ENCODE measurements at places on chromosomes 3 and 15.

- no peak for DNase-seq
Observed at GRCh38 chr15:22916606-22917350, 63.4 kb downstream of the CYFIP1 start.

GRCh38 chr3:55500555-55501330, 13.6 kb upstream of the WNT5A start:
- DNase-seq, result no peak

- no peak for DNase-seq
Observed at GRCh38 chr15:73550190-73550589, 83.0 kb downstream of the NPTN start.

DNA sequence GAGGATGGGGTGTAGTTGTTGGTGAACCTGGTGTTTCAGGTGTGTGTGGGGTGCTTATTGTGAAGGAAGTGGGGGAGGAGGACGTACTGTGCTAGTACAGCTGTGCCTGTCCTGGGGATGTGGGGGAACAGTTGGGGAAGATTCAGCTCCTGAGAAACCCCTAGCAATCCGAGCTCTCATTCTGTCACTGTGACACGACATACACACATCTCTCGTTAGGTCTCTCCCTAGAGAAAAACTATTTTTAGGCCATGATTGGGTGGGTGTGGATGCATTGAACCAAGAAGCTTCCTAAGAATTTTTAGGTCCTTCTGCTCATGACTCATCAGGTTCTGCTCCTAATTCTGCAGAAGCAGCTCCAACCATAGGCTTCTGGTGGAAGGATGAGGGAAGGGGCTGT, 54.3 kb downstream of the SLC30A4 start:
- DNase-seq, result no peak

GRCh38 chr15:66923438-66923881, 141.9 kb upstream of the SMAD3 start:
- peak; percentile 29 for DNase-seq

DNA sequence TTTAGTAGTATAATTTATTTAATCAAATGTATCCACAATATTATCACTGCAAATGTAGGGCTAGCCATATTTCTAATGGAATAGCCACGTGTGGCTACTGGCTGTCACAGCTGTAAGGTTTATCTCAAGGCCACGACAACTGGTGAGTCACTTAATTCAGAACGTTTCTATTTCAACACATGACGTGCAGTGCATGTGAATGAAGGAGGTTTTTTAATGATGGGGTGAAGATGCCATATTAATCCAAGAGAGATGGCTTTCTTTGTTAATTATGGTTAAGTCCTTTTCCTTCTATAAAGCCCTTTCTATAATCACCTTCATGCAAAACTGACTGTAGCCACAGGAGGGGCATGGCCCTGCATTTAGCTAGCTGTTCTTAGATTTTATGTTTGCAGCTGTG, 212.0 kb downstream of the FEZF2 start:
- DNase-seq, result no peak

DNA sequence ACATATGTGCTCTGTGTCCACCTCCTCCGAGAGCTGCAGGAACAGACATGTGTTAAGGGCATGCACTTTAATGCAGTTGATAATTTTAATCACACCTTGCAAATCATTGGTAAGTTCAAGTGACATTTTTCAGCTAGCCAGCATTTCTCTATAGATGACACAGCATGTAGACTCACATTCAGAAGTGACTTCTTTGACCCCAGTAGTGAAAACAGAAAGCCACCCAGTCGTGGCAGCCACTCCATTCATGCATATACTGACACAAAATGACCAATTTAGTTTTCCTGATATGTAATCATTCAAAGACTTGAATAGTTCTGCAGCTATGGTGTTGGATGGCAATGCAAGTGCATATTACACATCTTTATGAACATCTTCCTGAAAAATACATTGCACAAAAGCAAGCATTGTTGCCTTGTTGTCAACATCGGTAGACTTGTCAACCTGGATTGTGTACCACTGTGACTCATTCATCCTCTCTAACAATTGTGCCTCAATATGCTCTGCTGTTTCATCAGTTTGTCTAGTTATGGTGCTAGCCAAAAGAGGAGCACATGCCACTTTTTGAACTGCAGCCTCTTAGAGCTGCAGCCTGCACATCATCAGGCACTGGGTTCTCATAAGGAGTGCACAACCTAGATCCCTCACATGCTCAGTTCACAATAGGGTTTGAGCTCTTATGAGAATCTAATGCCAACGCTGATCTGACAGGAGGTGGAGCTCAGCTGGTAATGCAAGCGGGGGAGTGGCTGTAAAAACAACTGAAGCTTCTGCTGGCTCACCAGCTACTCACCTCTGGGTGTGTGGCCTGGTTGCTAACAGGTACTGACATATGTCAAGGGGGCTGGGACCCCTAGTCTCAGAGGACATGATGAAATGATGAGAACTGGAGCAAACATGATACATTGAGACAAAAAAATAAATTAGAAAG, 622.0 kb downstream of the PYDC2 start:
- no peak for DNase-seq

DNA sequence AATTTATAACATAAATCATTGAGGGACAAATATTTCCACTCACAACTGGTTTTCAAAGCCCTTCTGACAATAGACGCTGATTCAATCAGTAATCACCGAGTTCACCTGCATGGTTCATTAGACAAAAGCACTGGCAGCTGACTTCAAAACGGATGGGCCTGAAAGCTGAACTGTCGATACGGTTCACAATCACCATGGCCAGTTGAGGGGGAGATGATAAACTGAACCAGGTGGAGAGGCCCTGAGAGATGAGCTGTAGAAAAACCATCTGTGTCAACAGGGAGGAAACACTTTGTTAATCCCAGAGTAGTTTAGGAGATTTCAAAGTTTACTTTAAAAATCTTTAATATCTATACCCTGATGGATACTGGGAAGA, 75.0 kb downstream of the PEX5L start:
- no peak for DNase-seq

- DNase-seq, result no peak
Observed at GRCh38 chr15:39239562-39239961, 341.3 kb upstream of the THBS1 start.

DNA sequence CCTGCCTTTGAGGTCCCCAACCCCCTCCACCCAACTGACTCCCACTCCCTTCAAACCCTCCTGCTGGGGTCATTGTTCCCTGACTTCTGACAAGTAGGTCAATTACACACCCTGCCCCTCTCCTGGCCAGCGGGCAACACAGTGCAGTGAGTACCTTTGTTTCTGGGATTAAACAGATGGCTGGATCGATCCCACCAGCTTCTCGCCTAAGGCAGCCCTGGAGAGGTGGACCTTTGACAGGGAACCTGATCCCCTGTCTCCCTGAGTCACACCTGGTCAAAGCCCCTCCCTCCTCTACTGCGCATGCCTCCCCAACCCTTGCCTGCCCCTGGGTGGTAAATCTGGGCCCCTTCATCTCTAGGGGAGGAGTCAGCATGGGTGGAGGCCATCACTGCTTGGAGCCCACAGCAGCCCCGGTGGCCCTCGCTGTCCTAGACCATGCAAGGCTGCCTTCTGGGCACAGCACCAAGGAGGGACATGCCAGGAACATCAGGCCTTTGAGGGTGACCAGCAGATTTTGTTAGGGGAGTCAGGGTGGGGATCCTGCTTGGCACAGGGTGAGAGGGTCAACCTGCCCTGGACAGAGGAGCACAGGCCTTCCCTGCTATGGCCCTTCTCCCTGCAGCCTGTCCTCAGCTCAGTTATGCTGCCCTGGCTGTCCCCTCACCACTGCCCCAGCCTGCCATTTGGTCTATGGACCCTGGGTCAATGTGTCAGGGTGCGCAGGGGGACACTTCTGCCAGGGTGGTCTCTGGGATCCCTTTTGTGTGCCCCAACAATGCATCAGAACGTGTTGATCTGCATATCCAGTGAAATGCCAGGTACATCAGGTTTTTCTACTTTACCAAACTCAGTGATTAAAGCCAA, 9.8 kb upstream of the PRR23E start:
- DNase-seq, result no peak

GRCh38 chr3:77536038-77536775, 496.3 kb downstream of the ROBO2 start:
- DNase-seq, result no peak

GRCh38 chr3:52452570-52453221, 1.1 kb downstream of the TNNC1 start:
- no peak for DNase-seq

- DNase-seq, result no peak
Observed at GRCh38 chr3:13424141-13424844, 4.2 kb upstream of the NUP210 start.

- peak; percentile 47 for DNase-seq
Observed at GRCh38 chr3:112132975-112133448, at the start of gene GCSAM. Gene GCSAM (minus strand): TSS chr3:112133248. CDS start chr3:112133120, 128 bp downstream.

DNA sequence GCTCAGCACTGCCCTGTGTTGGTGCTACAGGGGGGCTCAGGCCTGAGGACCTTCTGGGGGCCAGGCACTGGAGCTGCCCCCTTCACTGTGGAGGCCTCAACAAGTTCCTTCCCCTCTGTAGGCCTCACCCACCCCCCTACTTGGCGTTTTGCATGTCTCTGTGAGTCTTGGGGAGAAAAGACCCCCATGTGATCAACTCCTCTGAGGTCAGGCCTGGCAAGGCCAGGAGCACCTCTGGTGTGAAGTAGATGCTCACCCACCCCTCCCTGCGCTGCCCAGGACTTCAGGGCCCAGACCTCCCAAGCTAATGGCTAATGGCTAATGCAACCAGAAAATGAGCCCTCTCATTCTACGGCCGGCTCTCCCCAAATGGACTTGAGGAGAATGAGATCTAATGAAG, 34.2 kb upstream of the CHRNB4 start:
- no peak for DNase-seq

DNA sequence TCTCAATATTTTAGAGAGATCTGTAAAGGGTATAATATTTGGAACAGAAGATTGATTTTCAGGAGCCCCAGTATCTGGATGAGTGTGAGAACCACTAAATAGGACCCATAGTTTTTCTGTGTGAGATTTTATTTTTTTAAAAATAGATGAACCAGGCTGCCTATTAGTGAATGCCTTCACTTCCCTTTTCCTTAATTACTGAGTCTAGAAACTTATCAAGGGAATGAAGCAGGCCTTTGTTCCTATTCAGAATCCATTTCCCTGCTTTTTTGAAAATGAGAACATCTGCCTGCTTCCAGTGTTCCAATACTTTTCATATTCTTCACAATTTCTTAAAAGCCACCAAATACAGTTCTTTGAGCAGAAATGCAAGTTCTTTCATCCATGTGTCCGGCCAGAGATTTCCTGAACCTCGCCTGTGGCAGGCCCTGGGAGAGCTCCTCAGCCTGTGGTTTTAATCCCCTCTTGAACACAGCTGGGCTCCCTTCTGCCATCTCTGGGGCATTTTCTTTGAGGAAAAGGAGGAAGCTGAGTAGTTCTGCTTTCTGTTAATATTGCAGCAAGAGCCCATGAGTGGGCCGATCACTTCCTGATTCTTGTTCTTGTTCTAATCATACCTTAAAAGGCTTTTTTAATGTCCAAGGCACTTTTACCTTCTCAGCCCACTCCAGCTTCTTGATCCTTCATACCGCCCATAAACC, 4.7 kb downstream of the EHD4 start:
- DNase-seq, result no peak

GRCh38 chr3:3734881-3735280, 64.3 kb upstream of the LRRN1 start:
- no peak for DNase-seq

GRCh38 chr3:136385457-136385856, 135.3 kb downstream of the PCCB start:
- no peak for DNase-seq

- DNase-seq, result no peak
Observed at GRCh38 chr3:126442856-126443242, 32.8 kb downstream of the ZXDC start.

GRCh38 chr15:90171623-90172022, 29.5 kb upstream of the SEMA4B start:
- no peak for DNase-seq

DNA sequence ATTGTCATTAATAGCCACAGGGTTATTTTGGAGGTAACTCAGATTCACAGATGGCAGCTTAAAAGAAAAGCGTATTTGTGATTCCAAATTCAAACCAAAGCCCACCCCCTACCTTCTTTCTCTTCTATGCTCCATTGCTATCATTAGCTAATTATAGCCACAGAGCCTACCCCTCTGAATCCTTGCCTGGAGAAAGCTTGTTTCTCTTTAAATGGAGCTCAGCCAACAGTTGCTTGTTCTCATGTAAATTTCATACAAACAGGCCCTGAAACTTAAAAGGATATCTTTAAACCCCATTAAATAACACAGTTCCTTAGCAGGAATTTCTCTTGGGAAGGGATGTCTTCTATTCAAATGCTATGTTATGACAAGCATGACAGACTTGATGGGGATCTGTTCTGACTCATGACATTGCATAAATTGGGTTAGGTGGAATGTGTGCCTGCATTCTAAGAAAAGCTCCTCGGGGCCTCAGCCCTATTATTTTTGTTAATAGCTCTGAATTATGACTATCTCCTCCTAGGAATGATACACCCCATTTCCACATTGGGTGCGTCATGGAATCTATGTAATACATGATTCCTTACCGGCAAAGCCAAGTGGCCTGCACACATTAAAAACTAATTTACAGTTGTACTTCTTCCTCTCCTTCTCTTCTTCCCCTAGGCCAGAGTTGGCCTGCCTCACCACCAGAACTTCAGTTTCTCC, 265.8 kb downstream of the TAFA4 start:
- no peak for DNase-seq

GRCh38 chr3:75781079-75781745, 4.1 kb downstream of the ZNF717 start:
- DNase-seq, result no peak

DNA sequence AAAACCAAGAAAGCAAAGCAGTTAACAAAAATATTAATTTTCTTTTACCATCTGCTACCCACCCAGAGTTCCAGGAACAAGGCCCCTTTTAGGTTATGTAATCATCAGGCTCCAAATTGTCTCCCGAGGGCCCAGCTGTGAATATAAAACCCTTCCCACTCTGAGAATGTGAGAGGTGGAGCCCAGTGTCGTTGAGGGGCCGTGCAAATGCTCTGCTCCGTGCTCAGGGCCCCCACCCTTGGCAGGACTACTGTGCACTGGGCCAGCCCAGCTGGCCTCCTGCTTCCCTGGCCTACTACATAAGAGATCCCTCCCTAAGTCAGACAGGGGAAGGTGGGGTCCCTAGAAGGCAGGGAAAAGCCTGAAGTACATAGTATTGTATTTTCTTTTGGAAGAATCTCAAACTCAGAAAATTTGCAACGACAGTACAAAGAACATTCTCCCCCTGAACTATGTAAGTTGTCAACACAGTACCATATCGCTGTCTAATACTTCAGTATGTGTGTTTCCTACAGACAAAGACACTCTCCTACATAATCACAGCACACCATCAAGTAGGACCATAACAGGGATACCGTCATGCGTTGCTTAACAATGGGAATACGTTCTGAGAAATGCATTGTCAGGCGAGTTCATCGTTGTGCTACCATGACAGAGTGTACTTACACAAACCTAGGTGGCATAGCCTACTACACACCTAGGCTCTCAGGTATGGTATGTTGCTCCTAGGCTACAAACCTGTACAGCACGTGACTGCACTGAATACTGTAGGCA, 4.4 kb upstream of the CLEC3B start:
- DNase-seq, result no peak

GRCh38 chr3:197300361-197300760, 1.9 kb upstream of the DLG1 start:
- DNase-seq, result no peak

GRCh38 chr15:100043068-100043641, 298.6 kb downstream of the ADAMTS17 start:
- no peak for DNase-seq

GRCh38 chr15:95132774-95133173, 901.4 kb downstream of the MCTP2 start:
- DNase-seq, result no peak
